ENCODE measurements at places on chromosomes 4 and X. TPM values are rescaled to one million over a fixed set of nuclear protein-coding genes. Genes with fewer than 3 reads are reported as not detected.

TMPRSS11B gene
- not detected for total RNA-seq

ASB5 gene
- 0.35 TPM for total RNA-seq

SMR3B gene
- total RNA-seq = not detected

NLGN4X gene
- total RNA-seq = not detected

CENPVL3 gene
- not detected for total RNA-seq

KIF4A gene
- 5.2 TPM for total RNA-seq

CA5B gene
- total RNA-seq = 3.2 TPM

ANAPC10 gene
- 15.7 TPM for total RNA-seq

DMD gene
- total RNA-seq = 3.6 TPM

CDK16 gene
- 39.4 TPM for total RNA-seq

SPANXN5 gene
- not detected for total RNA-seq
